ENCODE measurements at places on chromosomes 11 and 22.

- DNase-seq: no peak
Observed at GRCh38 chr11:70359451-70360205, 38.7 kb upstream of the CTTN start.

- DNase-seq: no peak
Observed at GRCh38 chr11:134921938-134922337, 509.9 kb upstream of the B3GAT1 start.

DNA sequence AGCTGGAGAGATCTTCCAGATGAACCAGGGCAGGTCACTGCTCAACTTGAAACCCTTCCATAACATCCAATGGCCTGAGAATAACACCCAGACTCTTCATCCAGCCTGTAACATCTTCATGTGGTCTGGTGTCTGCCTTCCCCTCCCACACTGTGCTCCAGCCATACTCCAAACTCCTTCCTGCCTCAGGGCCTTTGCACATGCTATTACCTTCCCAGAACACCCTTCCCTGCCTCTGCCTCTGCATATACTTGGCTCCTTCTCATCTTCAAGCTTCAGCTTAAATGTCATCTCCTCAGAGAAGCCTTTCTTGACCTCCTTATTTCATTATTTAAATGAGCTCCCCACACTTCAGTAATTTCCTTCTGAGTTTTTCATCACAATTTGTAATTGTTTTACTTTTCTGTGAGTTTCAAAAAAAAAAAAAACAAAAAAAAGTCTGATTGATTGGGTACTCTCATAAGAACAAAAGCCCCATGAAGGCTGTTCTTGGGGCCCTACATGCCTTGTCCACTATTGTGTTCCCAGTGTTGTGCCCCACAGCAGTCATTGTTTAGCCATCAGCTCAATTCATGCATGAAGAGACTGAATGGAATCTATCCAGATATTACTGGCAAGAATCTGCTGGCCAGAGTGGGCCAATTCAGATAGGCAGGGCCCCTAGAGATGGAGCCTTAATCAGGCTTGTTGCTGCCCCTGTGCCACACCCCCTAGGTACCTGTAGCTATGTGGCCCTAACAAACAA lies 22.1 kb downstream of the LMO1 start:
- DNase-seq: no peak

- no peak for DNase-seq
Observed at GRCh38 chr11:120216426-120217102, 5.7 kb downstream of the OAF start.

DNA sequence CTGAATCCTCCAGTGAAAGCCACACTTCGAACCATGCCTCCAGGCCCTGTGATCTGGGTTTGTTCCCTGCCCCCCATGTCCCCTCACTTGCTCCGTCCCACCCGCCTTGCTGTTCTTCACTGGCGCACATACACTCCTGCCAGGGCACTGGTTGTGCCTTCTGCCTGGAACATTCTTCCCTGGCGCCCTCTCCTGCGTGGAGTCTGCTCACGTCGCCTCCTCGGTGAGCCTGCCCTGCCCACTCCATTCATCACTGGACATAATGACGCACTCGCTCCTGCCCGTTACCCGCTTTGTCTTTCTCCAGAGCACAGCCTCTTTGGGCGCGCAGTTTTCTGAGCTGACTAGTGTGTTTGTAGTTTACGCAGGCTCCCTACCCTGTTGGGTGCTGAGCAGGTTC lies 21.0 kb upstream of the MIEF1 start:
- no peak for DNase-seq

GRCh38 chr11:12274056-12274455 lies 103.3 kb upstream of the PARVA start:
- DNase-seq: no peak

DNA sequence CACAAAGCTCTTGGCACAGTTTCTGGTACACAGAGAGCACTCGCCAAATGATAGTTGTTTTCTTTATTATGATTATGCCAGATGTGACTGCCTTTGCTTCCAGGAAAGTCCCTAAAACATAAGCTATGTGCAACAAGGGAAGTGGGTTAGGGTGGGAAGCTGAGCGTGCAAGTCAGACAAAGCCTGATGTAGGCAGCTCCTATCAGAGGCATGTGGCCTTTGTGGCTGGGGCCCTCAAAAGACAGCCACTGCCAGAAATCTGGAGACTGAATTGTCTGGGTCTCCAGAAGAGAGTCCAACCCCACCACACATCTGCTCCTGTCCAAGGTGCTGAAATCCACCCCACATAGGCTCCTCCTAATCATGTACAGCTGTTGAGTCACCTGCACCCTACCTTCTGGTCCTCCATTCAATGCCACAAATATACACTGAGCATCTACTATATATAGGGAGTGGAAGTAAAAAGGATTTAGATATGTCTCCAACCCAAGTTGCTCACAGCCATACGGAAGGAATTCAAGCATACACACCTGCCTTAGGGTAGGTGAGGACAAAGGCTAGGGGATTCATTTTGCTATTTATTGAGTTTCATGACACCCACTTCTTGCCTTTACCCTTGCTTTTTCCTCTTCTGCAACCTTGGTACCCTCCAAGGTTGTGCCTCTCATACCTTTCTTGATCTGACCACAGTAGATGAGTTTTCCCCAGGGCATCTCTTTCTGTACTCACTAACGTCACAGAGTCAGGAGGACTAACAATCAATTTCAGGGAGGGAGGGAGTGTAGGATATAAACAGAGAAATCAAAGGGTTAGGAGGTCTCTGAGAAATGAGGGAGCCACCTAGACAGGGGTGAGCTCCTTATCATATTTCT lies 12.4 kb downstream of the SEC14L3 start:
- no peak for DNase-seq

DNA sequence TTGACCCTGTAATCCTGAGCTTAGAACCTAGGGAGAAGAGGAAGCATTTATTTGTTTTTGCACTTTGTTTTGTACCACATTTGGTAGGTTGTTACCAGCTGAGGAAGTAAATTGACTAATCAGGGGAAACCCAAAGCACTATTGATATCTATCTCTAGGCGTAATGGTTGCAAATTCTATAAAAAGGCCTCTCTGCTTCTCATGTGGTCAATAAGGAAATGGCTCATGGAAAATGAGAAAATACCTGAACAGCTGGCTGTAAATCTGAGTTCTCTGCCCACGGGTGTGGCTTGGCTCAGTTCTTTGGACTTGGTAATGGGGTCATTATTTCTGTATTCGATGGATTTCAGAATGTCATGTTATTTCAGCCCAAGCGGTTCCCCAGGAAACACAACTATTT lies 42.4 kb downstream of the BARX2 start:
- DNase-seq: no peak

DNA sequence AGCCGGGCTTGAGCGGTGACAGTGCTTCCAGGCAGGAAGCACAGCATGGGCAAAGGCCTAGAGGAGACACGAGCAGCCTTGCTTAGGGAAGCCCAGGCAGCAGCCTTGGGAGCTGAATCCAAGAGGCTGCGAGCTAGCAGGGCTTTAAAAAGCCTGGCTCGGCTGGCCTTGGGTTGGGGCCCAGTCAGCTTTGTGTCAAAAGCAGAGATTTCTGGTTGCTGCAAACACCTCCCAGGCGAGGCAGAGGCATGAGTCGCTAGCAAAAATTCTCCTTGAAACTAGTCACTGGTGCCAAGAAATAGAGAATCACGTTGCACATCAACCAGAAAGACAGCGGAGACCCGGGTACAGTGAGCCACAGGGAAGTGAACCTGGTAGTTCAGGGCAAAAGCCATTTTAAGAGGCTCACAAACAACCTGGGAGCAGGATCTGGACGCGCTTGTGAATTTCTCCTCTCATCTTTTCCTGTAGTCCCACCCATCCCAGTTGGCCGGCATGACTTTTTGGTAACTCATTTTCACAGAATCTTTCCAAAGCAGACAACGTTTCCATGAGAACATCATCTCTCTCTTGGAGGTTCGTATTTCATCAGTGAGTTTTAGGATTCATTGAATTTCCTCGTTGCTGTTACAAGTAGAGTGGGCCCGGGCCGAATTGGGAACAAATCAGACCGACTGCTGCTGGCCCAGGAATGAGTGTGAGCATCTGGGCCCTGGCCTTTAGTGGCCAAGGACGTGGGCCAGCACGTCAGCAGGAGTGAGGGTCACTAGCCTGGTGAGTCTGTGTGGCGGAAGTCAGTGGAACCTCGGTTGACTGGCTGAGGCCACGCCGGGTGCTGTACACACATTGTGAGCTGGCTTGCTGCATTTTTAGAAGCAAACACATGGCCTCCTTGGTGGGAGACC lies 16.4 kb upstream of the FGF4 start:
- DNase-seq: no peak

- no peak for DNase-seq
Observed at GRCh38 chr11:8593935-8594909, at the start of gene STK33. Gene STK33 (minus strand): TSS chr11:8594228. CDS start chr11:8474905, 119,323 bp downstream.

DNA sequence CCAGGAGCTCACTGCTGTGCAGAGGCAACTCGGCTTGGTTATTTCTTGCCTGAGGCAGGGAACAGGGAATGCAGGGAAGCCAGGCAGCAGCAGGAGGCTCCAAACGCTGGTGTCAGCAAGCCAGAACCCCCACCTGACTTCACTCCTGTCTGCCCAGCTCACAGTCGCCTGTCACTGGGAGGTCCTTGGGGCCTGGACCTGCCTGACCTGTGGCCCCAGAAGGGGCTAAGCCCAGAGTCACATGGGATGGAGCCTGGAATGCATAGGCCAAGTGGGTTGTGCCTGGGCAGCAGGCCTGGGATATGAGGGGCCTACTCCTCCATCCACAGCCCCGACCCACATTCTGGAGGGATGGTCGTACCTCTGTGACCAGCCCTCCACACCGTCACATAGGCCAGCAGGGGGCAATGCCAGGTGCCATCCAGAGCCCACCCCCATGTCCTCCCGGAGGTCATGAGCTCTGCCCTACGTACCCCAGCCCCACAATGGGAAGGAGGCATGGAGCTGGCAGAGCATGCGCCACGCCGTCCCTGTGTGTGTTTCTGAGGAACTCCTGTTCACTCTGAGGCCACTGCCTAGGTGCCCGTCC lies 5.2 kb downstream of the RASSF7 start:
- no peak for DNase-seq

DNA sequence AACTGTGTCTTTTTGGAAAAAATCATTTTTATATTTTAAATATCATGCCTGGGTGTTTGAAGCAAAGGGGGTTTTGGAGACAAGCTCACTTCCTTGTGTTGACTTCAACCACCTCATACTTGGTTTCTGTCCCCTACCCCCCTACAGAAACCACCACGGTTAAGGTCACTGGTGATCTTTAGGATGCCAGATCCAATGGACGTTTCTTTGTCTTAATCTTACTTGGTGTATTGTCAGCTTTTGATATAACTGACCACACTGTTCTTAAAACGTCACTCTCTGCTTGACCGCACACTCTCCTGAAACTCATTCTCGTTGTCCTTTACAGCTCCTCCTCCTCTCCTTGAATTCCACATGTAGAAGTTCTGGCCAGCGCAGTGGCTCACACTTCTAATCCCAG lies 34.8 kb upstream of the SWAP70 start:
- no peak for DNase-seq

DNA sequence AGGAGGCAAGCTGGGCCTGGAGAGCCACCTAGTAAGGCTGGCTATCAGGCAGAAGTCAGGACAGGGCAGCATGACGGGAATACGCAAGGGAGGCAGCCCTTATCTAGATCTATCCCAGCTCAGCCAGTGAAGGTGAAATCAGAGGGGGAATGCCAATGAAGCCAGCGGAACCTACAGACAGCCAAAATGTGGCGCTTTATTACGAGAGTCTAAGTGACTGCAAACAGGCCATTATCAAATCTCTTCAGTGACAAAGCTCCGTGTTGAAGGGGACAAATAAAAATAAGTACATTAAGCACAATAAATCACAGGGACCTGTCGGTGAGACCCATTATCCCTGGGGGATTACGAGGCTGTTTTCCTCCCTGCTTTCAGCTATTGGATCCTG lies 22.8 kb downstream of the LARGE1 start:
- DNase-seq: no peak

- DNase-seq: no peak
Observed at GRCh38 chr11:126431401-126432064, 76.0 kb downstream of the ST3GAL4 start.

GRCh38 chr11:122652495-122652894 lies 3.0 kb upstream of the UBASH3B start:
- no peak for DNase-seq

DNA sequence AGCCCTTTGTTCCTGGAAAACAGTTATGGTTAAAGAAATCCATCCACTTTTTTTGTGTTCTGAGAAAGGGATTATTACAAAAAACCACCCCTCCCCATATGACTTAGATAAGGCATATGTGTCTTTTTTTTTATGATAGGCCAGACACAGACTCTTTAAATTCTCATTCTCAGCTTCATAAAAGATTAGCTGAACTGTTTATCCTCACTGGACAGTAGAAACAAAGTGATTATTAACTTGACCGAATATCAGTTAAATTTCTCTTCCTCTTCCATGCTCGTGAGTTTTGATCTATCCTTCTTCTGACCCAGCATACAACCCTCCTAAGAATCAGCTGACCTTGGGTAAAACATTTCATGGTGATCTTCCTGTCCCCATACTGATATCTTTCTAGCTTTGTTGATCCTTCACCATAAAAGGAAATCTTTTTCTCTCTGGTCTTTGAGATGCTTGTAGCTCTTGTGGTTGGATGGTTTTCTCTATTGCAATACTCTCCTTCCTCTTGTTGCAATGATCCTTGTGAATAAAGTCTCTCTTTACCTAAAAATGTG lies 26.2 kb downstream of the OR2AG2 start:
- DNase-seq: no peak

DNA sequence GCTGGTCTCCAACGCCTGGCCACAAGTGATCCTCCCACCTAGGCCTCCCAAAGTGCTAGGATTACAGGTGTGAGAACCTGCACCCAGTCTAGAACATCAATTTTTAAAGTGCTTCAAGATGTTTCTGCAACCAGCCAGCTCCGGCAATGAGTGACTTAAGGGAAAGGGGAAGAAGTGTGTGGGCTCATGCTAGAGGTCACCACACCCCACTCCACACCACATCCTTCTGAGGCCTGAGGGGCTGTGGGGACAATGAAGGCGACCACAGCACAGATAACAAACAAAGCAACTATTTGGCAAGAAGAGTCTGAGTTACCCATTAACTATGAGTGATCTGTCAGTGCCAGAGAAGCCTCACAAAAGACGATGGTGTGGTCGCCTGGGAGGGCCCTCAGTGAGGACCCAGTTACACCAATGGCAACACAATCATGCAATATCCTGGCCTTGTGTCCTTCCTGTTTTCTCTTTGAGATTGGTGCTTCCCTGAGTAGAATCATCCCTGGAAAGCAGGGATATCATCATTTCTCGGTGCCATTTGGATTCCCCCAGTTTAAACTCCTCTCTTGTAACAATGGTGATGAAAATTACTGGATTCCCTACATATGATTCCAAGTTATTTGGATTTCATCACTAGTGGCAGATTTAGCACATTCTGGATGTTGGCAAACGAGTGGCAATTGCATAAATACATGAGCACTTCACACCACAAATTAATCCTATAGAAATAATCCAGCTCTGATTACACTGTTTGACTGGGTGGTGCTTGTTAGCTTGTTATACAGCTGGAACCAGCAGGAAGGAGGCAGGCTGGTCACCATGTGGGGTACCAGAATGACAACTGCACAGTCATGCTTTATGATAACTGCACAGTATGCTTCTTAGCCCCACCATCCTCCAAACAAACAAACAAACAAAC lies 18.4 kb downstream of the ABTB2 start:
- no peak for DNase-seq

All from stimulated activated effector memory CD8-positive, alpha-beta T cell treated with anti-CD3 and anti-CD28 coated beads, Interleukin-12 subunit alpha, Interleukin-12 subunit beta, amount 100 ng/mL, for 72 hours (primary cell).